Fibroblast of gingiva (primary cell): ENCODE measurements at places on chromosomes 3 and 15.

DNA sequence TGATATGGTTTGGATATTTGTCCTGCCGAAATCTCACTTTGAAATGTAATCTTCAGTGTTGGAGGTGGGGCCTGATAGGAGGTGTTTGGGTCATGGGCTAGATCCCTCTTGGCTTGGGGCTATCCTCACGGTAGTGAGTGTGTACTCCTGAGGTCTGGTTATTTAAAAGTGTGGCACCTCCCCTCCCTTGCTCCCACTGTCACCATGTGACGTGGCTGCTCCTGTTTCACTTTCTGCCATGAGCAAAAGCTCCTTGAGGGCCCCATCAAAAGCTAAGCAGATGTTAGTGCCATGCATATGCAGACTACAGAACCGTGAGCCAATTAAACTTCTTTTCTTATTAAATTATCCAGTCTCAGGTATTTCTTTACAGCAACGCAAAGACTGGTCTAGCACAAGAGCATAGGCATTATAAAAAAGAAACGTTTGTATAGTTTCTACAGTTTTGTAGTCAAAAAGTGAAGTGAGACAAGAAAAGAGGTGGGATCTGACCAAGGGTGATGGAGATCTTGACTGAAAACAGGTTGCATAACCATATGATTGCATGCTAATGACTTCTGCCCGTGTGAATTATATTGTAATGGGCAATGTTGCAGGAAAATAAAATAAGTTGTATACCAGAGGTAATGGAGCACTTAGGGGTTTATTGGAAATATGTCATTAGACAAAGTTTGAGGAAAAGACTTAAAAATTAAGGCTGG lies 28.5 kb upstream of the CLASP2 start:
- DNase-seq, result no peak

GRCh38 chr3:128188956-128189355 lies 35.7 kb downstream of the EEFSEC start:
- DNase-seq, result no peak

DNA sequence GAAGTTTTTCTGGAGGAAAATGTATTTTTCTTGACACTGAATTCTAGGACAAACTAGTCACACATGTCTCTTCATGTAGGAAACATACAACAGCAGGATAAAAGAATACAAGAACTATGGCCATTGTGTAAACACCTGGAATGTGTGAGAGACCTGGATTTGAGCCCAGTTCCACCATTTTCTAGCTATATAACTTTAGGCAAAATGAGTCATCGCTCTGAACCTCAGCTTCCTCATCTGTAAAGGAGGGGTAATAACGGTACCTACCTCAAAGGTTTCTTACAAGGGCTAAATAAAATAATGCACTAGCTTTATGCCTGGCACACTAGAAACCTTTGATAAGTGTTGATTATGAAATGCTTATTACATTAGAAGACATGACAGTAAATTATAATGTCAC lies 57.8 kb downstream of the RIOX2 start:
- DNase-seq, result no peak

DNA sequence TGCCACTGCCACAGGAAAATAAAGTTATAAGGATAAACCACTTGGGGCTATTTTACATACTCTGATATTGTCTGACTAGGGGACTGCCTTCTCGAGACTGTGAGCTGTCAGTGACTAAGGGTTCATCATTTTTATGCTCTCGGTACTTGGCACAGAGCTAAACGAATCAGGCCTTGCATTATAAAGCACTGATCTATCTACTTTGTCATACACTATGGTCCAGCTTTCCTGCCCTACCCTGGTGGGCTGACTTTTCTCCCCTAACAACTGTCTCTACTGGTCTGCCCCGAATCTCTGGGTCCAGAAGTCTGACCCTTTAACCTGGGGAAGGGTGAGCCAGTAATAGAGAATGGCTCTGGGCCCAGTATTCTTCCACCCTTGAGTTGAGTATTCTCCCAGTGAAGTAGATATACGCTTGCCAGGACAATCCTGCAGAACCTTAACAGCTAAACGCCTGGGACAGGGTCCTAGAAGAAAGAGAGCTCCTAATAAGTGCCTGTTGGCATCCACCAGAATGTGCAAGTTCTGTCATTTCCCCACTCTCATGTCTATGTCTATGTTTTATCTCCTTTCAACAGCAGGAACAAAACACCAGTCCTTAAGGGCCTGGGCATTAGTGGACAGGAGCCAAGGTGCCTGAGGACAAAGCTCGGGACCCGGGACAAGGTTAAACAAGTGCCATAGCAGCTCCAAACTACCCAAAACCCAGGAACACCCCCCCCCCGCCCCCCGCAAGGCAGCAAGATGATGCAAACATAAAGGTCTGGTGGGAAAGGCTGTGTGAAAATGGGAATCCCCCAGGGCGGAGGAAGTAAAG lies 1.2 kb downstream of the LARP6 start:
- DNase-seq, result peak; percentile 62

- DNase-seq, result no peak
These were observed 36.1 kb upstream of the EPHB3 start for GRCh38 chr3:184525337-184526087.
